Aortic smooth muscle cell (primary cell): ENCODE measurements at places on chromosomes 11 and 22. TPM values are rescaled to one million over a fixed set of nuclear protein-coding genes. Genes with fewer than 3 reads are reported as not detected.

The OR5D13 gene
- total RNA-seq = not detected in 2 replicates

The OR2AT4 gene
- total RNA-seq = not detected in 2 replicates

The TSPAN32 gene
- 0.25 and 0.26 TPM in 2 replicates for total RNA-seq

The WNT11 gene
- total RNA-seq = 0.26 and 0.68 TPM in 2 replicates
